ENCODE measurements at places on chromosomes 7 and 10.

- DNase-seq, result no peak
These were observed 311.0 kb downstream of the GPAM start for GRCh38 chr10:111872591-111872990.

DNA sequence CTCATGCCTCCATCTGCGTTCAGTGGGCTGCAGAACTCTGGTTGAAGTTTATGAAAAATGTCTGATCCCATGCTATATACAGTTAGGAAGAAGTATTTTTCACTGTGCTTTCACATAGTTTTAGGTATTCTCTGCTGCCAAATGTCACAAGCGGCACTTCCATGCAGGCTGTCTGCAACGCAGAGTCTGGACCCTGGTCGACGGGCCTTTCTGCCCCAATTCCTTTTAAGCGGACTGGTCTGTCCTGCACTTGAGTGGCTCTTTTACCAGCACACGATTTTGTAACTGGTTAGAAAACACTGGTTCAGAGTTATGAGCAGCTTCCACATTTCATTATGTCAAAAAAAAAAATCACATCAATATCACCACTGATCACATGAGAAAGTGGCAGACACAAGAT lies 143.0 kb downstream of the DIP2C start:
- DNase-seq, result no peak

- DNase-seq, result no peak
These were observed 205.8 kb upstream of the HDAC9 start for GRCh38 chr7:18289788-18290187.

DNA sequence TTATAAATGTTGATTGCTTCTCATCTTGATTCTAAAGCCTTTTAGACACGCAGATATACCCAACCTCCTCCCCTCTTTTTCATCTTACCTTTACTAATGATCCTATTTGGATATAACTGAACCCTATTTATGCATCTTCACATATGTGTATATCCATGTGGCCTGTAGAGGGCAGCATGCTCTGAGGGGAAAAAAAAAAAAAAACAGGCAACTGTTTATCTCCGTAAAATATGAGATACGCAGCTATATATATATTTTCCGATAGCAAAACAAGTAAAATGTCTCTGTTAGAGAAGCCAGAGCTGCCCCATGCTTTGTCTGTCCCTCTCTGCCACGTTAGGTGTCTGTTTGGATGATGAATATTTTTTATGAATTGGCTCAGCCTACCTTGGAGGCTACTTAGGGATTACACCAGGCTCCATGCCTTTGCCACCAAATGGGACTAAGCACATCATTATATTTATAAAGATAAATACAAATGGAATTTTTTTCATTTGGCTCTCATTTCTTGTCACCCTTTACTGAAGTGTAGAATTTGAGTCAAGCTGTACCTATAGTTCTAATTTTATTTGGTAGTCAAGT lies 174.8 kb upstream of the FZD1 start:
- DNase-seq, result no peak

Data from stimulated activated CD4-positive, alpha-beta T cell treated with anti-CD3 and anti-CD28 coated beads, Interleukin-4, amount 100 ng/mL, for 48 hours (primary cell).